AML-193 (cell line): ENCODE measurements at places on chromosomes 5 and 9.

DNA sequence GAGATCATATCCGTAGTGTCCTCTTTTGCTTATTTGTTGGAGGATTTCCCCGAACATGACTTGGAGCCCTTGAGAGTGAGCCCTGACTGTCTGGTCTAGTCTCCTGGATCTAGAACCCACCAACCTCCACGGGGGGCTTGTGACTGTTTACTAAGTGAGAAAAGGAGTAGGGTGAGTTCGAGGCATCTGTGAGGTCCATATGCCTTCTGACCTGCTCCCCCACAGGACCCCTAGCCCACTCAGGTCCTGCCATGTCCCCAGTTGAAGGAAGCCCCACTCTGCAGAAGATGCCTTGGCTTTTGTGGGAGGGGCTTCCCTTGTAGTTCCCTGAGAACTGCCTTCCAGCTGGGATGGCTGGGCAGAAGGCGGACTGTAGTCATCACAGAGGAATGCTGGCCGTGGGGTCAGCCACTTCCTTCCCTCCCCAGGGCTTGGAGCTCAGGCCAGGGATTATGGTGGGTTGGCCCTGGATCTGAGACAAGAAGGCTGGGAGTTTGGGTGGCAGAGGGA lies 7.0 kb upstream of the IRF1 start:
- no peak for DNase-seq

DNA sequence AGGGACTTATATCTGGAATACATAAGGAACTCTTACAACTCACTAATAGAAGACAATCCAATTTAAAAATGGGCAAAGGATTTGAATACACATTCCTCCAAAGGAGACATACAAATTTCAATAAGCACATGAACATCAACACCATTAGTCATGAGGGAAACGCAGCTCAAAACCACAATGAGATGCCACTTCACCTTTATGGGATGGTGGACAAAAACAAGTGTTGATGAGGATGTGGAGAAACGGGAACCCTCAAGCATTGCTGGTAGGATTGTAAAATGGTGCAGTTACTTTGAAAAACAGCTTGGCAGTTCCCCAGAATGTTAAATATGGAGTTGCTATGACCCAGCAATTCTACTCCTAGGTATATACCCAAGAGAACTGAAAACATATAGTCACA lies 72.7 kb upstream of the IER5L start:
- no peak for DNase-seq

DNA sequence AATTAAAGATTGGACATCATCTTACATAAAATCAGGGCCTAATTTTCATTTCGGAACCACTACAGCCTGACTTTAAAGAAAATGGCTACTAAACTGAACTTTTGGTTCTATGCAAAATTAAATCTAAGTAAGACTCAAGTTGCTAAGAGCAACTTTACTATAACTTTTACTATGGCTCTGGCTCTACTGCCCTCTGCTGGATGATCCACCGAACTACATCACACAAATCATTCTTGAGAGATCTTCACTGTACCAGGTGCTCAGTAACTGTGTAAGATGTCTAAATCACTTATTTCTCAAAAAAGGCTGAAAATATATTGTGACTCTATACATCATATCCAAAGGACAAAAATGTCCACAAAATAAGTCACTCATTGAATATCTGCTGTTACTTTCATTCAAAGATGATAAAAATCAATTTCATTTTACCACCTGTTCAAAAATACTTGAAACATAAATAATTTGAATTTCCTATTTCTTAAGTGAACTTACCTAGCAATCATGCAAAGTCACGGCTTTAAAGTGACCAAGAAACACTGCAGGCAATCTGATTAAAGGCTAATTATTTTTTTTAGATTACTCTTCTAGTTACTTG lies 13.5 kb downstream of the MOCS2 start:
- peak; percentile 50 for DNase-seq

GRCh38 chr9:135568026-135568425 lies 6.5 kb downstream of the PAEP start:
- DNase-seq: no peak

GRCh38 chr5:57445006-57445704 lies 37.5 kb downstream of the ACTBL2 start:
- no peak for DNase-seq

DNA sequence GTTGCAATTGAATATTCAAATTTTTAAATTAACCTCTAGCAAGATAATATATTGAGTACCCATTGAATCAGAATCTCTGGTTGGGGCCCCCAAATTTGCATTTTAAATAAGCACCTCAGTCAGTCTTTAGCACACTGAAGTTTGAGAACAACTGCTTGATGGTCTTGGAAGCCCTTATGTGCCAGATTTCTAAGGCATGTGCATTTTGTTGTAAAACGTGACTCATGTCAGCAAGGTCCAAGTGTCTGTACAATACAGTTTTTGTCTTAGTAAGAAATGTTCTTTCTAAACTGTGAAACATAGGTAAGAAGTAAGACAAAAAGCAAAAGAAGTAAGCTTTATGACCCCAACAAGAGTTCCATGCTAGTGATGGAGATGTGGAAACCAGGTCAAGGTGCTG lies 59.1 kb upstream of the PHF2 start:
- DNase-seq: no peak

GRCh38 chr5:109805883-109806282 lies 116.2 kb downstream of the MAN2A1 start:
- no peak for DNase-seq

DNA sequence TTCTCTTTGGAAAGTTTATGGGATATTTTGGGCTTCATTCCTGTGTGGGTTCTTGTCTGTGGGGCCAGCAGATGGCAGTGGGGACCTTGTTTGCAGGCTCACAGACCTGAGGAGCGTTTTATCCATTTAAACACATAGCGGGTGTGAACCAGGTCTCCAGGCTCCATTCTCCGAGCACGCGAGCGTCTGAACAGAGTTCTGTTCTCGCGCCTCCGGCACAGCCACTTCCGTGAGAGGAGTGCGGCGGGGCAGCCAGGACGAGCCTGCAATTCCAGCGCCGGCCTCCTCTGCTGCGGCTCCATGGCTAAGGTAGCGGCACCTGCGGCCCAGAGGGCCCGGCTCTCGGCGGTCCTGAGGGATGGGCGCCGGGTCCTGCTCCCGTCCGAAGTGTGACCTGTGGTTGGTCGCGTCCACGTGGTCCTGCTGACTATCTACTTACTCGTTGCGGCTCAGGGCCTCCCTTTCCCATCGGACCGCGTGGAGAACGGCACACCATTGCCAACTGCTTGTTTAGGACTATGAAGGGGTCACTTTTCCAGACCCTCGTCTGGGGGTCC lies 7.3 kb downstream of the NRARP start:
- no peak for DNase-seq

GRCh38 chr5:174386306-174386705 lies 338.1 kb upstream of the MSX2 start:
- DNase-seq: no peak

- DNase-seq: no peak
Measured at GRCh38 chr5:160462167-160462566, 40.5 kb downstream of the PTTG1 start.

GRCh38 chr9:29799227-29799626 lies 2225.9 kb upstream of the C9orf72 start:
- DNase-seq: no peak

- DNase-seq: no peak
Measured at GRCh38 chr9:13705373-13705772, 425.9 kb upstream of the MPDZ start.

GRCh38 chr5:9739135-9739534 lies 109.0 kb upstream of the TAS2R1 start:
- DNase-seq: no peak

- peak; percentile 6 for DNase-seq
Measured at GRCh38 chr5:96537386-96537785, 104.3 kb upstream of the PCSK1 start.

DNA sequence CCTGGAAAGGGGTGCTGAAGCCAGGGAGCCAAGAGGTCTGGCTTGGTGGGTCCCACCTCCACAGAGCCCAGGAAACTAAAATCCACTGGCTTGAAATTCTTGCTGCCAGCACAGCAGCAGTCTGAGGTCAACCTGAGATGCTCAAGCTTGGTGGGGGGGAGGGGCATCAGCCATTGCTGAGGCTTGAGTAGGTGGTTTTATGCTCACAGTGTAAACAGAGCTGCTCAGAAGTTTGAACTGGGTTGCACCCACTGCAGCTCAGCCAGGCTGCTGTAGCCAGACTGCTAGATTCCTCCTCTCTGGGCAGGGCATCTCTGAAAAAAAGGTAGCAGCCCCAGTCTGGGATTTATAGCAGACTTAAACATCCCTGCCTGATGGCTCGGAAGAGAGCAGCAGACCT lies 55.5 kb upstream of the FBXL17 start:
- DNase-seq: no peak

GRCh38 chr9:134611046-134611445 lies 30.6 kb upstream of the COL5A1 start:
- DNase-seq: no peak

DNA sequence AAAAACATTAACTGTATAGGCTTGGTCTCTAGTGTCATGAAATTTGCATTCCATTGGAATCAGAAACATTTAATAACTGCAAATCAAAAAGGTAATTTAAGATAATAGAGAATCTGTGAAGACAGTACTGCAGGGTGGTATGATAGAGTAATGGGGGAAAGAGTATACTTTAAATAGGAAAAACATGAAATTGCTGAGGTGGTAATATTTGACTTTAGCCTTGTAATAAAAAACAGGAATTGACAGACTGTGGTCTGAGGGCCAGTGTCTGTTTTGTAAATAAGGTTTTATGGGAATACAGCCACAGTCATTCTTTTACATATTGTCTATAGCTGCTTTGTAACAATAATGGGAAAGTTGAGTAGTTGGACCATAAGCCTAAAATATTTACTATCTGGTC lies 162.3 kb downstream of the RANBP17 start:
- DNase-seq: no peak

DNA sequence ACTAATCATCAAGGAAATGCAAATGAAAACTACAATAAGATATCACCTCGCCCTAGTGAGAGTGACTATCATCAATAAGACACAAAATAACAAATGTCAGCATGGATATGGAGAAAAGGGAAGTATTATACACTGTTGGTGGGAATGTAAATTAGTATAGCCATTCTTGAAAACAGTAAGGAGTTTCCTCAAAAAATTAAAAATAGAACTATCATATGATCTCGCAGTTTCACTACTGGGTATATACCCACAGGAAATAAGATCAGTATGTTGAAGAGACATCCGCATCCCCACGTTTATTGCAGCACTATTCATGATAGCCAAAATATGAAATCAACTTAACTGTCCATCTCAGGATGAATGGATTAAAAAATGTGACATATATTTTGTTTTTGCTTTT lies 31.6 kb upstream of the STK32A start:
- no peak for DNase-seq

DNA sequence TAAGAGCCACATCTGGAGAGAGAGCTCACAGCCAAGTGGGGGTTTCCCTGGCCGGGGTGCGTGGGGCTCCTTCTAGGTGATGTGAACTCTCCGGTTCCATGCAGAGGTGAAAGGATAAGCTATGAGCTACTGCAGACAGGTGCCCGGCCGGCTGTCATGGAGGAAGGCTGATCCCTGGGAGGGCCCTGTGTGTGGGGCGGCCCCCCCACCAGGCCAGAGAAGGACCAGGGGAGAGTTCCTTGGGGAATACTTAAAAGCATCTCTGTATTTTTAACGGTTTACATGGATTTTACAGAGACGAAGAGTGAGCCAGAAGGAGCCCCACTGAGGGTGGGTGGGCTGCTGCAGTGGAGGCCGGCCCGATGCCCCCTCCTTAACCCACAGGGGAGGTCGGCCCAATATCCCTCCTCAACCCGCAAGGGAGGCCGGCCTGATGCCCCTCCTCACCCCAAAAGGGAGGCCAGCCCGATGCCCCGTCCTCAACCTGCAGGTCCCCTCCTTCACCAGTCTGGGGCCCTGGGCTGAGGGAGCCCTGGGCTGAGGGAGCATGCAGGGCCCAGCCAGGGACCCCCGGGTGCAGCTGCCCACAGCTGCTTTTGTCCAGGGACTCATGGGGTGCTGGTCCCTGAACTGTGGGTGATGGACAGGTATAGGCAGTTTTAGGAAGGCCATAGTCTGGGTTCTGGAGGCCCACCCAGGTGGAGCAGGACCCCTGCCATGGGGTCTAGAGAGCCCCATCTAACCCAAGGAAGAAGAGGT lies 31.9 kb downstream of the MRPL36 start:
- DNase-seq: no peak

GRCh38 chr9:128265348-128265847 lies 10.4 kb downstream of the GOLGA2 start:
- no peak for DNase-seq

GRCh38 chr9:20925256-20926045 lies 106.0 kb downstream of the HACD4 start:
- no peak for DNase-seq

GRCh38 chr5:160310552-160311295 lies 1.6 kb downstream of the CCNJL start:
- no peak for DNase-seq

DNA sequence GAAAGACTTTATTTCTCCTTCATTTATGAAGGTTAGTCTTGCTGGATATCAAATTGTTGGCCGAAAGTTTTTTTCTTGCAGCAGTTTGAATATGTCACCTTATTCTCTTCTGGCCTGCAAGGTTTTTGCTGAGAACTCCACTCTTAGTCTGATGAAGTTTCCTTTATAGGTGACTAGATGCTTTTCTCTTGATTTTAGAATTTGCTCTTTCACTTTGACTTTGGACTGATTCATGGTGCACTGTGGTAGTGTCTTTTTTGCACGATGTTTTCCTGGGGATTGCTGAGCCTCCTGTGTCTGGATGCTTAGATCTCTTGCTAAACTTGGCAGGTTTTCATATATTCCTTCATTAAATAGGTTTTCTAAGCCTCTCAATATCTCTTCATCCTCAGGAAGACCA lies 12.4 kb downstream of the AHRR start:
- DNase-seq: no peak

DNA sequence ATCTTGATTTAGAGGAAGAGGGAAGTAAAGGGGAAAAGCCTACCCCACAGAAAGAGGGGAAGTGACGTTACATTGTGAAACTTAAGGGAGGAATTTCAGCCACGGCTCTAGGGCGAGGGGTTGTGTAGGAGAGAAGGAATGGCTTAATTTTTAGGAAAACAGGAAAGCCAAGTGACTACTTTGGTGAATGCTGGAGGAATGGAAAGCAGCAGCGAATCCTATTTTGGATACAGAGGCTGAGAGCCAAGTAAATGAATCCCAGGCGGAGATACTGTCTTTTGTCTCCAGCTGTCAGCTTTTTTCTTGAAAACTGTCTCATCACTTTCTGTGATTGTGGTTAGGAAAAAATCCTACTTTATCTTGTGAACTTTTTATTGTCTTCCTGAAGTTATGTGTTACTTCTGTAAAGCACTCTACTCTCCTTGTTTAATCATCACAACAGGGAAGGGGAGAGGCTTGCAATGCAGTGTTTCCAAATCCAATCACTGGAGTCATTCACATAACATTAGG lies 188.4 kb downstream of the TSSK1B start:
- peak; percentile 29 for DNase-seq

- DNase-seq: no peak
Measured at GRCh38 chr9:106775960-106776359, 87.0 kb upstream of the ZNF462 start.

- no peak for DNase-seq
Measured at GRCh38 chr9:97459326-97459725, 42.1 kb upstream of the TMOD1 start.

DNA sequence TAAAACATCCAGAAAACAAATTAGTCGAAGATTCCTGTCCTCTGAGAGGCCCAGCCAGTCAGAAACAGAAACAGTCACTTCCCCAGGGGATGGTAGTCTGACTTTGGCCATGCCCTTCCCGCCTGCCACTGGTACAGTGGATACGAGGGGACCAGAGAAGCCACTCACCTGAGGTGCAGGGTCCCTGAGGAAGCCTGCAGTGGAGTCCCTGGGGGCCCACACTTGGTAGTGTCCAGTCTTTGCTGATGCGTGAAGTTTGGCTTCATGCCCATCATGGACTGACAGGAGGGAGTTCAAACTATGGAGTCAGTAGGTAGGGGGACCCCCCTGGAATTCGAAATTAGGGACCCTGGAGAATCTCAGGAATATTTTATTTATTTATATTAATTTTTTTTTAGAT lies 147.5 kb downstream of the DAB2IP start:
- no peak for DNase-seq
